ENCODE measurements at places on chromosomes 11 and 22.

DNA sequence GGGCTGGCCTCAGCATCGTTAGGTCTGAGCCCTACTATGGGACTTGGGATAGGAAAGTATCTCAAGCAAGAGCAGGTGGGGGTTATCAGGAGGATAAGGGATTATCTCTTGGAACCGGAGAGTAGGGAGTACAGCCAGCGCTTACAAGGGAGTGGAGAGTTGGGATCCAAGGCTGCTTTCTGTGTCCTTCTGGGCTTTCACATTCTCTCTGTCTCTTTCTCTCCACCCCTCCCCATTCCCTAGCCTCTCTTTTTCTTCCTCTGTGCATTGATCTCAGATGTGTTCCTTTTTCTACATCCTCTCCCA, 170.2 kb downstream of the BUD13 start:
- no peak for DNase-seq

DNA sequence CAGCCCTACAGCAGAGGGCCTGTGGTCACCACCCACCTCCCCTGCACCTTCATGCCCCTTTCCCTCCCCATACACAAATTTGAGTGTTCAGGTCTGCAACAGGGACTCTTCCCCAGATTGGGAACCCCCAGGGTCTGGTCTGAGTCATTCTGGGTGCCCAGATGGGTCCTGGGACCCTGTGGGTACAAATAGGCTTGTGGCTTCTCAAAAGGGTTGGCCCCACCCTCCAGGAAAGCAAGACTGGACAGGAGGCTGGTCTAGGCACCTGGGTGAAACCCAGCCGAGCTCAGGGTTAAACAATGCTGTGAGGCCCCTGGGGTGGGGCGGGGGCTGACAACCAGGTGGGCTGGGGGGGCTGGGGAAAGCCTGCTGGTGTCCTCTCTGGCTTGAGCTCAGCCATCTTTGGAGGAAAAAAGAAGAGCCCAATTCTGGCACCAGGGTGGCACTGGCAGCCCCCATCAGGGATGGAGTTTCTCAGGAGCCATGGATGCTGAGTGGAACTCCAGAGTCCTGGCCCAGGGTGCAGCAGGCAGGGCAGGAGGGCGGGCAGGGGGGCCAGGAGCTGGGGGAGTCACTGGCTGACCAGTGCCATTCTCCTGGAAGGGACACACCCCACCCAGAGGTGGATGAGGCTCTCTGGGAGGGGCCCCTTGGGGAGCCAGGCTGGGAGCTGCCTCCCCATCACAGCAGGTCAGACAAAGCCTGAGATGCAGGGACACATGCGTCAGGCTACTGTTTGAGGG, 1.1 kb downstream of the SEPTIN5 start:
- DNase-seq, result no peak

DNA sequence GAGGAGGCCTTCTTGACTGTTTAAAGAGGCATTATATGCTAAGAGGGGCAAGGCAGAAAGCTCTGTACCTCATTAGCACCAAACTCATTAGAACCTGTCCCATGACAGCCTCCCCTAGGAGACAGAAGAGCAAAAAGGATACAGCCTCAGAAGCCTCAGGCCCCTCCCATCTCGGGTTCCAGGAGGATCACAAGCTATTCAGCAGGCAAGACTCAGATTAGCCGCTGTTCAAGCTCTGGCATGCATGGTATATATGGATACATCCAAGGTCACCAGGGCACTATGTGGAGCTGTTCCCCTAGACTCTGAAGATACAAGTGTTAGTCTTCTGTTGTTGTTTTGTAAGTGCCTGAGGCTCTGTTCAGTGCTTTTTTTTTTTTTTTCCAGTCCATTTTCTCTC, 32.1 kb downstream of the ATXN10 start:
- DNase-seq, result no peak

DNA sequence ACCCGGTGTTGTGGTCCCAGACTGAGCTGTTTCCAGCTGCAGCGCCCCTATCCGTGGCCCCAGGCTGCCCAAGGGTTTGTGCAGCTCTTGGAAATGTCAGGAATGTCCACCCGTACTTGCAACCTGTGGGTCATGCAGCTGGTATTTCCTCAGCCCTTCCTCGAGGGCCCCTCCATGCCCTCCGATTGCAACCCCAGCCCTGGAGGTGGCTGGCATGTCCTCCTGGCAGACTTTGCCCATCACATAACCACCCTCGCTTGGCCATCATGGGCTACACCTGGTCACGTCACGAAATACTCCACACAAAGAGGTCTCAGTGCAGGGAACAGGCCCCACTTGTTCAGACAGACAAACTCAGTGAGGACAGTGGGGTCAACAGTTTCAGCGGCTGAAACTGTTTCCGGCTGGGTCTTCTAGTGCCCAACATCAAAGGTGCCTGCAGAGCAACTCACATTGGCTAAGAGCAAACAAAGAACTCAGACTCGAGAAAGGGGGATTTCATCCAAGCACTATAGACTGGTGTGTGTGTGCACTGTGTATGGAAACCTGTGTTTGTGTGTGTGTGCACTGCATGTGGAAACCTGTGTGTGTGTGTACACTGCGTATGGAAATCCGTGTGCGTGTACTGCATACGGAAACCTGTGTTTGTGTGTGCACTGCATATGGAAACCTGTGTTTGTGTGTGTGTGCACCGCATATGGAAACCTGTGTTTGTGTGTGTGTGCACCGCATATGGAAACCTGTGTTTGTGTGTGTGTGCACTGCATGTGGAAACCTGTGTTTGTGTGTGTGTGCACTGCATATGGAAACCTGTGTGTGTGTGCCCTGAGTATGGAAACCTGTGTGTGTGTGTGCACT, 72.8 kb upstream of the CCND1 start:
- no peak for DNase-seq

DNA sequence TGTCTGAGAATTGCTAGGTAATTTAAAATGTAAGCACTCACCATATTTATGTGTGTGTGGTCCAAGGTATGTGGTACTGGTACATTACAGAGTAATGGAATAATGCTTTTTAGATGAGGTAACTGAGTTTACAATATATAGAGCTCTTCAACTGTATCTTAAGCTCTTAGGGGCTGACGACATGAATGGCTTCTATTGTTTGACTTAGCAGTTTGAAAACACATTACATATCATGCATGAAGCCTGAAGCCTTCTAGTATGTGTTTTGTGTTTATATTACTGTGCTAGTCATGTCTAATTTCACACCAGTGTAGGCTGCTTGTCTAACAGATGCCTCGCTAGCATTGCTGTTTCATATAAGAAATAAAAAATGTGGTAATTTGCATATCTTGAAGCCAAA, 37.2 kb downstream of the GAS2 start:
- no peak for DNase-seq

- DNase-seq, result no peak
Measured at GRCh38 chr11:107583629-107584195, 7.2 kb upstream of the ELMOD1 start.

GRCh38 chr22:28418008-28418407, 261.6 kb downstream of the TTC28 start:
- DNase-seq, result no peak

DNA sequence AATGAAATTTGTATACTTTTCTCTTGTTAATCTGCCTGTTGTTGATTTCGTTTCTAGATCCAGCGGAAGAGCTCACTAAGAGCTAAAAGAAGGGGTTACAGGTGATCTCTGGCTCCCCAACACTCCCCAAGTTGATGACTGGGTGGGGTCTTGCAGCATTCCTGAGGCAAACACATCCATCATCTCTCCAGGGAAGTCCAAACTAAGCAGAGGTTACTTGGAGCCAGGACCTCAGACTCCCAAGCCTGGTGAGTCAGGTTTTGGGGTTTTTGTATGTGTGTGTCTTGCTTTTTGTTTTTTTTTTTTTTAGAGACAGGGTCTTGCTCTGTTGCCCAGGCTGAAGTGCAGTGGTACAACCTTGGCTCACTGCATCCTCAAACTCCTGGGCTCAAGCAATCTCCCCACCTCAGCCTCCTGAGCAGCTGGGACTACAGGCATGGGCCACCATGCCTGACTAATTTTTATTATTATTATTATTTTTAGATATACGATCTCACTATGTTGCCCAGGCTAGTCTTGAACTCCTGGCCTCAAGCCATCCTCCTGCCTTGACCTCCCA, 11.5 kb upstream of the RPS3 start:
- no peak for DNase-seq

GRCh38 chr22:39024519-39025308, 3.8 kb downstream of the APOBEC3D start:
- no peak for DNase-seq

DNA sequence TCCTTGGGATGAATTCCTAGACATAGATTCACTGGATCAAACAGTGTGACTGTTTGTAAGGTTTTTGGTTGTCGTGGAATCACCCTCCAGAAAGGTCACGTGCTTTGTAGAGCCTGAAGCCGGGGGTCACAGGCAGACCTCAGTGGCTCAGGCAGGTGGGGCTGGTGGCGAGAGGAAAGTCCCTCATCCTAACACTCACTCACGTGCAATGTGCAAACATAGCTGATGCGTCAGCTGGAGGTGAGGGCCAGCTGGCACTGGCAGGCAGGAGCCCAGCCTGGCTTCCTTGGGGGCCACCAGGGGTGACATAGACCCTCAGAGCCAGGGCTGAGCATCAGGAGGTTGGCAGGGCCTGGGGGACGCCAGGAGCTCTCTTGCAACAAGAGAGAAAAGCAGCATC, 90.0 kb downstream of the ARHGAP8 start:
- no peak for DNase-seq

- no peak for DNase-seq
Measured at GRCh38 chr22:30889268-30889995, 79.1 kb downstream of the MORC2 start.

DNA sequence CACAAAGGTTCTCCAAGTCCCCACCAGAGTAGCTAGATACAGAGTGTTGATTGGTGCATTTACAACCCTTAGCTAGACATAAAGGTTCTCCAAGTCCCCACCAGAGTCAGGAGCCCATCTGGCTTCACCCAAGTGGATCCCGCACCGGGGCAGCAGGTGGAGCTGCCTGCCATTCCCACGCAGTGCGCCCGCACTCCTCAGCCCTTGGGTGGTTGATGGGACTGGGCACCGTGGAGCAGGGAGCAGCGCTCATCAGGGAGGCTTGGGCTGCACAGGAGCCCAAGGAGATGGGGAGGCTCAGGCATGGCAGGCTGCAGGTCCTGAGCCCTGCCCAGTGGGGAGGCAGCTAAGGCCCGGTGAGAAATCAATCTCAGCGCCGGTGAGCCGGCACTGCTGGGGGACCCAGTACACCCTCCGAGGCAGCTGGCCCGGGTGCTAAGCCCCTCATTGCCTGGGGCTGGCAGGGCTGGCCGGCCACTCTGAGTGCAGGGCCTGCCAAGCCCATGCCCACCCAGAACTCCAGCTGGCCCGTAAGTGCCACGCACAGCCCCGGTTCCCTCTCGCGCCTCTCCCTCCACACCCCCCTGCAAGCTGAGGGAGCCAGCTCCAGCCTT, 404.1 kb downstream of the METTL15 start:
- DNase-seq, result no peak

GRCh38 chr22:49992921-49993648, 19.5 kb downstream of the IL17REL start:
- DNase-seq, result peak; percentile 45

DNA sequence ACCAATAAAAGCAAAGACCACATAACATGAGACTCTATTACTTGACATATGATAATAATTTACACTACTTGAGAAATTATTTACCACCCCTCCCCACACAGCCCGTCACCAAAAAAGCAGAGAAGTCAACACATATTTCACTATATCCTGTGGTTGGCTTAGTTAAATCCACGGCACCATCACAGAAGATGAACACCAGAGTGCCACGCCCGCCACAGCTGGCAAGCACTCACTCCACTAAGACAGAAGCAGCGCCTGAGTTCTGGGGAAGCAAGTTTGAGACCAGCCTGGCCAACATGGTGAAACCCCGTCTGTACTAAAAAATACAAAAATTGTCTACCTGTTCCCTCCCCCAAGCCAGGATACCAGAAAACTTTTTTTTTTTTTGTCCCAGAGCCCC, 53.1 kb downstream of the PACSIN2 start:
- DNase-seq, result no peak

- no peak for DNase-seq
Measured at GRCh38 chr11:20321177-20321576, 42.3 kb upstream of the HTATIP2 start.

DNA sequence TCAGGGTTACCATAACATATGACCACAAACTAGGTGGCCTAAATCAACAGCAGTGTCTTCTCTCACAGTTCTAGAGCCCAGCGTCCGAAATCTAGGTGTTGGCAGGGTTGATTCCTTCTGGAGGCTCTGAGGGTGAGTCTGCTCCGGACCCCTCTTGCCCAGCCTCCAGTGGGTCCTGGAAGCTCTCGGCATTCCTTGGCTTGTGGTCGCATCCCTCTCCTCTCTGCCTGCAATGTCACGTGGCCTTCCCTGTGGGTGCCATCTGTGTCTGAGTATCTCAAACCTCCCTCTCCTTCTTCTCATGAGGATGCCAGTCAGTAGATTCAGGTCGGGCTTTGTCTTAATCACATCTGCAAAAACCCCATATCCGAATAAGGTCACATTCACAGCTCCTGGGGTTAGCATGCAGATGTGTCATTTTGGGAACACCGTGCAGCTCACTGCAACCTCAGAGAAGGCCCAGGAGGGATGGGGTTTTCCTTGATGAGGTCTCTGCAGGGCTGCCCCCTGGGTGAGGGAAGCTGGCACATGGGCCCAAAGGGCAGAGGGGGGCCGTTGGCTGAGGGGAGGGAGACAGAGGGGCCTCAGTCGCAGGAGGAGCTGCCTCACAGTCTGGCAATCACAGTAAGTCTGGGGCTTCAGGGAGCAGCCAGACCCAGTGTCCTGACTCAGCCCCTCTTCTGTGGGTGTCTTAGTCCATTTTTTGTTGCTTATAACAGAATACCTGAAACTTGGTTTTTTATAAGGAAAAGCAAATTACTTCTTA, 41.2 kb downstream of the PARVG start:
- DNase-seq, result no peak

GRCh38 chr11:20668844-20669819, at the start of gene NELL1:
Gene NELL1, plus strand, starts transcription at chr11:20669586.
- peak; percentile 74 for DNase-seq

GRCh38 chr11:7307836-7308235, 56.1 kb downstream of the SYT9 start:
- no peak for DNase-seq

- no peak for DNase-seq
Measured at GRCh38 chr11:73894725-73895335, 18.0 kb downstream of the PAAF1 start.

- no peak for DNase-seq
Measured at GRCh38 chr11:64485074-64485473, 105.9 kb upstream of the SLC22A12 start.

DNA sequence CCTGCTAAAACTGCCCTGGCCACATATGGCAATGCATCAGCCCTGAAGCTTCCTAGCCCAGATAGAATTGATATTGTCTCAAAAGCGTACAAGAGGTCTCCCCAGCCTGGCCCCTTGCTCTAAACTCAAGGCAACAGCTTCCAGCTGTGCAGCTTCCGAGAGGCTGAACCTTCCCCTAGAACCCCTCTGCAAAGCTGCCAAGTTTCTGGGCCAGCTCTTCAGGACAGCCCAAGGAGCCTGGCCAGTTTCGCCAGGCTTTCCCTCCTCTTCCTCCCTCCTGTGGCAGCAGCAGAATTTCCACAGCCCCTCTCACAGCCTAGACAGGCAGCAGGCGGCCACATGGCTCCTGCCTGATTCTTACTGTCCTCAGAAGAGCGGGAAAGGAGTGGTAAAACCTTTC, 34.5 kb downstream of the NUMA1 start:
- DNase-seq, result no peak

GRCh38 chr11:66809592-66809991, 33.6 kb upstream of the RCE1 start:
- DNase-seq, result no peak

- no peak for DNase-seq
Measured at GRCh38 chr11:27874998-27875830, 175.0 kb upstream of the BDNF start.
